Stimulated activated CD8-positive, alpha-beta memory T cell treated with anti-CD3 and anti-CD28 coated beads, Interleukin-15, amount 100 ng/mL, for 4 hours (primary cell): ENCODE measurements at places on chromosomes 13 and 19.
A peak's percentile ranks its signal among the peaks of the same experiment; 100 is the strongest.

DNA sequence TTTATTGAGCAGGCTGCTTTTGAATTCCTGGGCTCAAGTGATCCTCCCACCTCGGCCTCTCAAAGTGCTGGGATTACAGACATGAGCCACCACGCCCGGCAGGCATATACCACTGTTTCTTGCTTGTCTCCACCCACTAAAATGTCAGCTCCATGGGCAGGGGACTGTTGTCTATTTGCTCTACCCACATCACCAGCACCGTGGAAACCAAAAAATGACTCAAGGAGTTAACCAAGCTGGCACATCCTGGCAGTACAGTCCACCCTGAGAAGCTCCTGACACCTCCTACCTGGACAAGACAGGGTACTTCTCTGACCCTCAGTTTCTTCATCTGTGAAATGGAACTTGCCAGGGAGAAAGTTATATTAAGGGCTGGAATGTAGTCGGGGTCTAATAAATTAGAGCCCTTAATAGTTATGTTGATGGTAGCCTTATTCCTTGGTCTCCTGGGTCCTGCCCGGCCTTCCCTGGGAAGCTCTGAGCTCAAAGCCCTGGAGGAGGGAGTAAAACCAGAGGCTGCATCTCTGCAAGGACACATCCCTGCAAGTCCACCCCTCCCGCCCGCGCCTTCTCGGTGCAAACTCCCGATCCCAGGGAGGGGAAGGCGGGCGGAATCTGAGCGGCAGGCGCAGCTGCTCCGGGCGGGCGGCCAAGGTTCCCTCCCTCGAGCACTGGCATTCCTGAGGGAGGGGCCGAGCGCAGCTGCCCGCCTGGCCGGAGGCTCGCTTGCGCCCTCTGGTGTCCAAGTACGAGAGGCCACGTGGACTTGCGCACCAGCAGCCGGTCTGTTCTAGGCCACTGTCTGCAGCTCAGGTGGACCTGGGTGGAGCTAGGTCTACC is 14.1 kb downstream of the RDH8 start:
- peak; percentile 35 for DNase-seq

DNA sequence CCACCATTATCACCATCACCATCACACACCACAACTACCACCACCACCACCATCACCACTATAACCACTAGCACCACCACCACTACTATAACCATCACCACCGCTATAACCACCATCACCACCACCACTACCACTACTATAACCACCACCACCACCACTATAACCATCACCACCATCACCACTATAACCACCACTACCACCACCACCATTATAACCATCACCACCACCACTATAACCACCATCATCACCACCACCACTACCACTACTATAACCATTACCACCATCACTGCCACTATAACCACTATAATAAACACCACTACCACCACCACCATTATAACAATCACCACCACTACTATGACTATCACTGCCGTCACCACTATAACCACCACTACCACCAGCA is 173.2 kb downstream of the DCLK1 start:
- no peak for DNase-seq

DNA sequence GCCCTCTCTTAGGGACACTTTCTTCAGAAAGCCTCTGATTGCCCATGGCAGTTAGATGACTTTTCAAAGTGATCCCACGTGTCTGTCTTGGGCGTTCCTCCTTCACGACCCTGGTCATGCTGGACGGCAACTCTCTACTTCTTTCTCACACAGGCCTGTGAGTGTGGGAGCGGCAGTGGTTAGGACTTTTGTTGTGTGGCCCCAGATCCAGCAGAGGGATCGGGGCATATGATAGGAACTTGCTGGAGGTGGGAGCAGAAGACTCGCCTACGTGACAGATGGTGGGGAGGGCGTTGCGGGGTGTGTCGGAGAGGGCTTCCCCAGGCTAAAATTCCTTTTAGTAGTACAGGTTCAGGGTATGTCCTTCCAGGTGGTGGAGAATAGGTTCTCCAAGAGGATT is 289.5 kb upstream of the MAB21L1 start:
- no peak for DNase-seq

GRCh38 chr13:105445796-105446195 is 1089.7 kb downstream of the EFNB2 start:
- no peak for DNase-seq

DNA sequence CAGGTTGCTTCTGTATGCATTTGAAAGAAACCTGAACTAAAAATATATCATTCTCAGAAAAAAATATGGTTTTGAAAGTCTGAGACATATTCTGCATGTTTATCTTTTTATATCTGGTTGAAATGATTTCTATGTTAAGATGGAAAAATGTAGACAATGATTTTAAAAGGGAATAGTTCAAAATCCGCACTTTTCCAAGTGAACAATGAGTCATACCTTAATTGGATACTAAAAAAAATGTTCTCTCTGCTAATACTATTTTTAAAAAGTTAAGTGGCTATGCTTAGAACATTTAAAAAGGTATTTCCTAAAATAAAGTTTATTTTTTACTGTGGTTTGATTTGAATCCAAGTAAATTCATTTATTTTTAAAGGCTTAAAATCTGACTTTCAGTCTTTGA is 801.4 kb downstream of the SLITRK6 start:
- no peak for DNase-seq

DNA sequence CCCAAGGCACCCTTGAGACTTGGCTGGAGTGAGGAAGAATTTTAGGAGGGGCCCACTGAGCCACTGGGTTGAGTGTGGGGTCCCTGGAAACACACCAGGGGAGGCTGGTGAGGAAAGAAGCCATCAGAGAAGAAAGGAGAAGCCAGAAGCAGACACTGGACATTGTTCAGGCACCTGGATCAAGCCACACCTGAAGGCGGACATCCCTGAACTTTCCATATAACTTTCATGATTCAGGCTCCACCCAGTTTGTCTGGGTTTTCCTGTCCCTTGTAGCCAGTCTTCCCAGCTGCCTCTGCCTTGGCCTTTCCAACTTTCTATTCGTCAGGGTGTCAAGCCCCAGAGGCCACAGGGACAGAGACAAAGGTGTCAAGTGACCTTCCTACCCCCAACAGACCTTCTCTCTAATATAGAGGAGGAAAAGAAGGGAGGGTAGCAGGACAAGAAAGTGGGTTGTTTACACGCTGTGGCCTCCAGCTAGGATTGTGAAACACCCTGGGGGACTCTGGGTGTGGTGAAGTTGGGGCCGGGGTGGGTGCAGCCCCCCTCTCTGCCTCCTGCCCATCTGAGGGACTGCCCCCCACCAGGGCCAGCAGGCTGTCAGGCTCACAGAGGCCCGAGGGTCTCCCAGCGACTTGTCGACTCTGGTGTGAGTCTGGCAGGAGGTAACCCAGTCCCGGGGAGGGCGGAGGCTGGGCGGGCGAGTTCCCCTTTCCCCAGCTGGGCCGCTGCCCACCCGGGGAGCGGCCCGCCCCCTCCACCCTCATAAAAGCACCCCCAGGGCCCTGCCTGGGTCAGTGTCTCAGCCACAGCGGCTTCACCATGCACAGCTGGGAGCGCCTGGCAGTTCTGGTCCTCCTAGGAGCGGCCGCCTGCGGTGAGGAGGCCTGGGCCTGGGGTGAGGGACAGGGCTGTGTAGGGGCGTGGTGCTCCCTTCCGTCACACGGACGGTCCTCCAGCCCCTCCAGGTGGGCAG is at the start of gene CFD:
CFD (plus strand) TSS at position 797 of the 976 bp plus-strand sequence; CDS start at position 823, 26 bp downstream.
- no peak for DNase-seq

- DNase-seq = no peak
Observed at GRCh38 chr13:67964986-67965385, 734.9 kb upstream of the PCDH9 start.

DNA sequence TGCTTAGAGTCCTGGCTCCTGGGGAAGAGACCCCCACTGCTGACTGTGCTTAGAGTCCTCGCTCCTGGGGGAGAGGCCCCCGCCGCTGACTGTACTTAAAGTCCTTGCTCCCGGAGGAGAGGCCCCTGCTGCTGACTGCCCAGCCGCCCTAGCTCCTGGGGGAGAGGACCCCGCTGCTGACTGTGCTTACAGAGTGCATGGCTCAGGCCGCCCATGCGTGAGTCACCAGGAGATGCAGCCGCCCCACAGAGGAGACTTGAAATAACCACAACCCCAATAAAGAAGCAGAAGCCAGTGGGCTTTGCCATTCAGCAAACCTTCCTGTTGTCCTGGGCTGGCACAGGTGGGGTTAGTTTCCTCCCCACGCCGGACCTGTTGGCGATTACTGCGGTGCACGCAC is 79.2 kb upstream of the C13orf46 start:
- DNase-seq = no peak

DNA sequence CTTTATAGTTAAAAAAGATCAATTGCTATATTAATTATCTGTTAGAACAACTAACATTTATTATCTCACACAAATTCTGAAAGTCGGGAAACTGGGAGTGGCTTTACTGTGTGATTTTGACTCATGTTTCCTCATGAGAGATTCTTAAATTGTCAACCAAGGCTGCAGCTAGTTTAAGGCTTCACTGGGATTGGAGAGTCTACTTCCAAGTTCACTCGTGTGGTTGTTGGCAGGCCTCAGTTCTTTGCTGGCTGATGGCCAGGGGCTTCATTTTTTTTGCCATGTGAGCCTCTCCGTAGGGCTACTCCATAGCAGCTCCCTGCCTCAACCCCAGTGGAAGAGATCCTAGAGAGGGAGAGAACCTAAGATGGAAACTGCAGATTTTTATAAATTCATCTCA is 24.5 kb upstream of the LPAR6 start:
- no peak for DNase-seq

GRCh38 chr19:33071887-33072286 is 7.2 kb upstream of the RHPN2 start:
- no peak for DNase-seq

DNA sequence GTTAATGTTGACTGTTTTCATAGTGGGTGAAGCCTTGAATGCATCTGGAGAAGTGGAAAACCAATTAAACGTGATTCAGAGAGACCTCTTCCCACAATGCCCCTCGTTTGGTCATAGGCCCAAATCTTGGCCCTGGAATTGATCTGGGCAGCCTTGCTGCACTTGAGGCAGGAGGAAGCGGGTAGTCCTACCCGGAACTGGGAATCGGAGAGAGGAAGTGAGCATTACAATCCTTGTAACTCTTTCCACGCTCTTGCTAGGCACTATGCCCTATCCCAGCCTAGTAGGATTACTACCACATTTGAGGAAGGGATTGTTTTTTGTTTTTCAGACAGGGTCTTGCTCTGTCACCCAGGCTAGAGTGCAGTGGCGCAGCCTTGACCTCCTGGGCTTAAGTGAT is 3.6 kb downstream of the KCNK6 start:
- DNase-seq = no peak

DNA sequence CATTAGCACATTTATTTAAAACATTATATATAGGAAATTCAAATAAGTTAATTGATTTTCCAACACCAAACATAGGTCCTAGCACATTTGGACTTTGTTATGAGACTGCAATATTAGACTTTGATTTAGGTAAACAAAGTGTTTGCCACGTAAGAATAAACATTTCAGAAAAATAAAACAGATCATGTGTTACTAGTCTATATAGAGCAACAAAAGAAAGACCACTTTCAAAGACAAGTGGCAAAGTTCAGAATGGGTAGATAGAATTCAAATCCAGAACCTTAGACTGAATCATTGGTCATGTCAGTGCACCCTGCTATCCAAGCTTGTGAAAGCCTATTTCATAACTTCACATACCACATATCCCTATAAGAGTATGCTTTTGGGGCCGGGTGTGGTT is 66.7 kb upstream of the PRR20A start:
- no peak for DNase-seq

GRCh38 chr13:29452773-29453616 is 142.5 kb downstream of the SLC7A1 start:
- no peak for DNase-seq

GRCh38 chr19:16389848-16390247 is 65.2 kb downstream of the KLF2 start:
- no peak for DNase-seq

DNA sequence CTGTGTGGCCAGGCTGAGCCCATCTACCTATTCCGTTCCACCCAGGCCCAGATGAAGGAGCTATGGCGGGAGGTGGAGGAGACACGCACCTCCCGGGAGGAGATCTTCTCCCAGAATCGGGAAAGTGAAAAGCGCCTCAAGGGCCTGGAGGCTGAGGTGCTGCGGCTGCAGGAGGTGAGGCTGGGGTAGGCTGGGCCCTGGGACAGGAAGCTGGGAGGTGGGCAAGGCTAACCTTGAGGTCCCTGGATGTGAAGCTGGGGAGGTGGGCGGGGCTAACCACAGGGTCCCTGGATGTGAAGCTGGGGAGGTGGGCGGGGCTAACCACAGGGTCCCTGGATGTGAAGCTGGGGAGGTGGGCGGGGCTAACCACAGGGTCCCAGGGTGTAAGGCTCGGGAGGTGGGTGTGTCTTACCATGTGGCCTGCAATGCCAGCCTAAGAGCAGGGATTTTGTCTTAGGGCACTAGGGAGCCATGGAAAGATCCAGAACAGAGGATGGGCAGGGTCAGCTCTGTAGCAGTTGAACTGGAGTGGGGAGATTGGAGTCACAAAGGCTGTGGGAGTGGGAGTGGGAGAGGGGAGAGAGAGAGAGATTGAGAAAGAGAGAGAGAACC is 36.9 kb downstream of the KCNC3 start:
- DNase-seq = no peak

GRCh38 chr19:39607021-39607420 is 4.7 kb downstream of the LGALS13 start:
- DNase-seq = no peak

DNA sequence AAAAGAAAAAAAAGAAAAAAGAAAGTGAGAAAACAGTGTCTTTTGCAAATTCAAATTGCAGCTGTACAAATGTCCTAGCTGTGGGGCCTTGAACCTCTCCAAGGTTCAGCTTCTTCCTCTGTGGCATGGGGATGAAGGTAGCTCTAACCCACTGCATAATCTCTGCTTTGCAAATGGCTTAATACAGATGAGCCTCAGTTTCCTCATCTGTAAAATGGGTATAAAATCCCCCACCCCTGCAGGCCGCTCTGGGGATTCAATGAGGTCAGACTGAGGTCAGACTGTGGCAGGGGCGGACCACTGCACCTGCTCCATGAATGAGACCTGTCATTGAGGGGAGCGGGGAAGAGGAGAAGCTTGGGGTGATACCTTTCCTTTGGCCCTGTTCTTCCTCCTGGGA is 5.8 kb downstream of the DPF1 start:
- DNase-seq = no peak

GRCh38 chr19:996051-996838 is 4.0 kb upstream of the GRIN3B start:
- peak; percentile 61 for DNase-seq
